ENCODE measurements at places on chromosomes 2 and 18.

- DNase-seq, result no peak
Measured at GRCh38 chr18:74337155-74337911, 21.7 kb downstream of the C18orf63 start.

DNA sequence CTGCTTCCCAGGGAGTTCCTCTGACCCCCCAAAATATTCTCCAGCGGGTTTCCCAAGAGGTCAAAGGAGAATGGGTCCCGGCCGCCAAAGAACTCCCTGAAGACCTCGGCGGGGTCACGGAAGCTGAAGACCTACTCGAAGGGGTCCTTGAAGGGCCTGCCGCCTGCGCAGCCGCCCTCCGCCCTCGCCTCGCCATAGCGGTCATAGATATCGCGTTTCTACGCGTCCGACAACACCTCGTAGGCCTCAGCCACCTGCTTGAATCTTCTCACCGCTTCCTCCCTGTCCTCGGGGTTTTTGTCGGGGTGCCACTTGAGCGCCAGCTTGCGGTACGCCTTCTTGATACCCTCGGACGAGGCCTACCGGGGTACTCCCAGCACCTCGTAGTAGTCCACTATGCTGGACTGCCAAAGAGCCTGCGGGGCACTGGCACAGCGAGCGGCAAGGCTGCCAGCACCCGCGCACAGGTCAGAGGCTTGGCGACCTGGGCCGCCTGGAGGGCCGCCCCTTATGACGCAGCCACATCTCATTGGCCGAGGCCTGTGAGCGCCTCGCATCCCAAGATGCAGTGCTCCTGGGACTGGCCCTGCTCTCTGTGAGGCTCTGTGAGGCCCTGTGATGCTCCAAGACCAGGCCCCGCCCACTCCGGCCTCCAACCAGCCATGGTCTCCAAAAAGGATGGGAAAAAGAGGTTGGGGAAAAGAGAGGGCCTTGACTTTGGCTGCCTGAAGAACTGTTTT, 5.0 kb upstream of the UGT1A1 start:
- no peak for DNase-seq

DNA sequence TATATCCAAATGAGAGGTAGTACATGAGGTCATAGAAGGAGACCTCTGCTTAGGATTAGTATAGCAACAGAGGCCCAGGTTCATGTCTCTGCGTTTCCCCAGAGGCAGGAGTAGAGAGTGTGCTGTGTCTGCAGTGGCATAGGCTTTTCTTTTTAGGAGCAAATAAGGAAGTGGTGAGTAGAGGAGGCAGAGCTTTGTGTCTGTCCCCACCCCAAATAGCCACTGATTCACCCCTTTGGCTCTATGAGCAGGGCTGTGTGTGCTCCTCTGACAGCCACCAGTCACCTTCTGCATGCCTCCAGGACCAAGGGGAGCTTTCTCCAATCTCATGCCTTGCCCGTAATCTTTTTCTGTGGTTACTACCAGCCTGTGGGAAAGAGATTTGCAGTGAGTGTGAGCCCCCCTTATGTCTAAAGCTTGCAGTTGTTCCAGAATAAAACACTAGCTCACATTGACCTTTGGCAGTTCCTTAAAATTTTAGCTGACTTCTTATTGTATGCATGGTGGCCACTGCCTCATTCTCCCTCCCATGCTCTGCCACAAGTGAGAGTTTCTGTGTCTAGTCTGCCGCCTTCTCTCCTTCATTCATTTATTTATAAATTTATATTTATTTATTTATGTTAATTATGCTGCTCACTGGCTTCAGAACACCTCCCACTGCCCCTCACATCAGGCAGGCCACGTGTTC, 23.5 kb upstream of the ELAC1 start:
- no peak for DNase-seq

DNA sequence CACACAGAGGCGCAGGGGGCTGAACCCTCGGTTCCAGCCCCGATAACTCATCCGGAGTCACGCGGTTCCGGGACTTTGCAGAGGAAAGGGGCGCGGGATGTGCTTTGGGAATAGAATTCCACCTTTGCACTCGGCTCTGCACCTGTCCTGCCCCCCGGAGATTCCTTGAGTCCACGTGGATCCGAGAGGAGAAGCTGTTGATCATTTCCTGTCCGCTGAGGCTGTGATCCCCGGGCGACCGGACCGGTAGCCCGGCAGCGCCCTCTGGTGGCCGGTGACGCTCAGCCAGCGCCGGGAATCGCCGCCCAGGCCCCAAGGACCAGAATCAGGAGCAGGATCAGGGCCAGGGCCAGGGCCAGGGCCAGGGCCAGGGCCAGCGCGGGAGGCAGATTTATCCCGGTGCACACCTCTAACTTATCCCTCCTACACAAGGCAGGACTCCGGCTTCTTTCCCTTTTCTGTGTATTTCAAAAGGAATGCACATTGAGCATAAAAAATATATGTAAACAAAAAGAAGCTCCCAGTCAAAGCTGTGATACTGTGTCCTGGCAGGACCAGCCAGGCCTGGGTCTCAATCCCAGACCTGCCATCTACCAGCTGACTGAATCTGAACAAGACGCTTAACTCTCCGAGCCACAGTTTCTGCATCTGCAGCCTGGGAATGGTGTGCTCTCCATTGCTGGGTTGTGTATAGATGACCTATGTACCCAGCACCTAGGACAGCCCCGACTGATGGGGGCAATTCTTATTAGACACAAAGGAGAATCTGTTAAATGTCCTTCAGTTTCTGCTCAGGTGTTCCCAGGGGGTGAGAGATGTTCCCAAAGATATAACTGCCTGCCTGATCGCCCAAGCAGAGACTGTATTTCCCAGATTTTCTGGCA, 8.5 kb upstream of the SPATA3 start:
- peak; percentile 79 for DNase-seq

DNA sequence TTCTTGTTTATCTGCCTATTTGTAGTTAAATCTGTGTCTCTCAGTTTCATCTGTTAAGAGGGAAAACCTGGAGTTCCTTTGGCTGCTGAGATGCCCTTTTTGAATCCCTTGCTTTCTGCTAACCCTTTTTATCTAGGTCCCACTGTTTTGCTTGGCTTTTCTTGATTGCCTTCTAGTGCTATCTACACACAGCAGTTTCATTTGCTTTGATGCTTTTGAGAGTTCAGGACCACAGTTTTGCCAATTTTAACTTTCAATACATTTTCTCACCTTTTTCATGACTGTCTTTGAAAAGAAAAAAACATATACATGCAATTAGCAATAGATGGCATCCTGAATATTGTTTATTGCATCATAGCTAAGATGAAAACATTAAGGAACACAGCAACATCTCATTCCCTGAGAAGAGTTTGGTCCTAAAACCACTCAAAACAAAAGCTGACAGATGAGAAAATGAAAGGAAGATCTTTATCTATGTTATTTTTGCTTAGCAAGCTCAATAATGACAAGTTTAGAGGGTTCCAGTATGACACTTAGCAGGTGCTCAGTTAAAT, 241.4 kb upstream of the MEX3C start:
- no peak for DNase-seq

- DNase-seq, result no peak
Measured at GRCh38 chr2:71060871-71061270, 7.6 kb upstream of the NAGK start.

DNA sequence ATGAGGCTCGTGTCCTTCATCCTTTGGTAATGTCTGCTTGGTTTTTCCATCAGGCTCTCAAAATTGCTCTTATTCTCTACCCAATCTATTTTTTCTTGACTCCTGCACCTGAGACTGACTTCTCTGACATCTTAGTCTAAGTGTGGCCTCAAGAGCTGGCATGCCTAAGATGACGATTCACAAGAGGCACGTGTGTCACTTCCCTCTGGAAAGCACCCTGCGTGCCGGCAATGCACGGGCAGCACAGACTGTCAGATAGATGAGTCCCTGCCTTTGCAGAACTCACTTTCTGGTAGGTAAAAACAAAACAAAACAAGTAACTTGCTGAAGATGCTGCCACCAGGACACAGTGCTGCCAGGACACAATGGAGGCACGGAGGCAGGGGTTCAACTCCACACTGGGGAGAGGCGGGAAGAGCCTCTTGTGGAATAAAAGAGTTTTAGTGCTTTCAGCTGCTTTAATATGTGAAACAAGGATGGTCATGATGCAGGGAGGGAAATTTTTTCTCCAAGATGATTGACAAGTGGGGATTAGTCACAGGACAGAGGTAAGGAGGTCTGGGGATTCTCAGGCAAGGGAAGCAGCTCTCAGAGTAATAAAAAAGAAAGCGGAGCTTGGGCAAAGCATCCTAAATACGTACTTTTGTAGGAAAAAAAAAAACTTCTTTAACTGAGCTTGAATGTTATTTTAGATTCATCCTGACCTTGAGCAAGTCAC, 27.3 kb downstream of the CYB5A start:
- DNase-seq, result no peak

- no peak for DNase-seq
Measured at GRCh38 chr2:118185210-118186109, 97.2 kb downstream of the INSIG2 start.

GRCh38 chr2:61645911-61646310, 107.8 kb upstream of the XPO1 start:
- no peak for DNase-seq

- DNase-seq, result peak; percentile 74
Measured at GRCh38 chr2:74834792-74835755, 1.1 kb downstream of the HK2 start.

DNA sequence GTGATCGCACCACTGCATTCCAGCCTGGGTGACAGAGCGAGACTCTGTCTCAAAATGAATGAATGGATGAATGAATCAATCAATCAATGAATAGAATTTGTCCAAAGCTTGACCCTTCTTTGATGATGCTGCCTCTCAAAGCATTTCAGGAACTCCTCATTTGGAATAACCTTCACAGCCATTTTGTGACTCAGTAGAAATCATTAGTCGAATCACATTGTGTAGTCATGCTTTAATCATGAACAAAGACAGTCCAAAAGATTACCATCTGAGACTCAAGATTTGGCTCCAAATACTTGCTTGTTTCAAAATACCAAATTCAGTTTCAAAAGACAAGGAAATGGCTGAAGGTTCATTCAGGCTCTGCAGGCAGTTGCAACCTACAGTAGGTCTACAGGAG, 83.1 kb downstream of the VWA3B start:
- no peak for DNase-seq

DNA sequence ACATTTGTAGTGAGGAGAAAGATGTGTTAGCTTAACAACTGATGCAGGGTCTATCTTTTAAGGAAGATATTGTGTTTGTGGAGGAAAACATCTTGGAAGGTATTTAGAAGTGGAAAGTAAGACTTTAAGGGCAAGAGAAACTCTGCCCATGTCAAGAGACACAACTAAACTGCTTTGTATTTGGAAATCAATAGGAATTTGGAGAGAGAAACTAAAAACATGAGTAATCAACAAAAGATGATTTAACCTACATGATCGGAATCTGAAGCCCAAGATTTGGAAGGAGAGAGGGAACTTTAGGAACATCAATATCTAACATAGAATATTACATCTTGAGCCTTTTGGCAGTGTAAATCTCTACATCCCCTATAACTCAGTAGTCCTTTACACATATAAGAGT, 184.2 kb upstream of the COL3A1 start:
- no peak for DNase-seq

- no peak for DNase-seq
Measured at GRCh38 chr18:45349019-45349418, 266.3 kb upstream of the SLC14A2 start.

GRCh38 chr18:77376043-77376732, 126.5 kb downstream of the GALR1 start:
- no peak for DNase-seq

DNA sequence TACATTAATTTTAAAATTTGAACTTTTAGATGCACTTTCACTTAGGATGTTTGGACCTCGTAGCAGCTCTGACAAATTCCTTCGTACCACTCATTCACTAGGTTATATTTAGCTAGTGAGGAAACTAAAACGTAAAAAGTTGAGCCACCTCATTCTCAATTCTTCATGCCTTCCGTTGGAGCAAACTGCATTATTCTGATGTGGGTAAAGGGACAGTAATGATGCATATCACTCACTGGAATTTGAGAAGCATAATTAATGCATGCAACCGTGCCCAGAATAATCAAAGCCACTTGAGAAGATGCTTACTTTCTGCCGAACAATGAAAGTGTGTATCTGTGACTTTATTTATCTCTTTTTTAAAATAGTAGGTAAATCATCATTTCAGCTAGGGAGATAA, 2.2 kb downstream of the CNOT9 start:
- DNase-seq, result no peak

DNA sequence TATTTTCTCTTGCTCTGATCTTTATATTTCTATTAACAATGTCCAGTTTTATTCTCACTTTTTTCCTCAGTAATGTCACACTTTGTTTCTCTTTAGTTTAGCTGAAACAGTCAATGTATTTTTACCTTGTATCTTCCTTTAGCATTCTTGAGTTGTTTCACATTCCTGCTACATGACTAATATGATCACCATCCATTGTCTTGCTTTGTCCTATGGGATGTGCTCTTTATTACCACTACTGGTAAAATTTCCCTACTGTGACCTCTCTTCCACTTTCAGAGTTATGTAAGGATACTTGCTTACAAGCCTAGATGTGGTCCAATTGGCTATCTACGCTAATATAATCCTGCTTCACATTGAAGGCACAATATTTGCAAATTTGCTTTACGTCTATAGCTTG, 457.9 kb downstream of the PIK3C3 start:
- no peak for DNase-seq

DNA sequence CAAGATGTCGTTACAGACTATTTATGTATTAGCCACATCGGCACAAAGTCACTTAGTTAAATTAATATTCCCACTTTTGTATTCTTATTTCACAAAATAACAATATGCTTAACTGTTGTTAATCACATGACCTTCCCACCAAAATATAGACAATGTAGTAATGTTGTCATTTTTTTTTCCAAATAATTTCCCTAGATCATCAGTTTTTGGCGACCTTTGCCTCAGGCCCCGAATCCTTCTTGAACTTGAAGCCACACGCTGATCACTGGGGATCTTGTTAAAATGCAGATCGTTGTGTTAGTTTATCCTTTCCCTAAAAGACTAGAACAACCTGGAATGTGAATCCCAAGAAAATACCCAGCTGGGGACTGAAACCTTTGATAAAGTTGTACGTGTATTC, 497.6 kb downstream of the SUCLG1 start:
- DNase-seq, result no peak

- DNase-seq, result no peak
Measured at GRCh38 chr2:116319001-116319400, 1495.5 kb upstream of the DDX18 start.

DNA sequence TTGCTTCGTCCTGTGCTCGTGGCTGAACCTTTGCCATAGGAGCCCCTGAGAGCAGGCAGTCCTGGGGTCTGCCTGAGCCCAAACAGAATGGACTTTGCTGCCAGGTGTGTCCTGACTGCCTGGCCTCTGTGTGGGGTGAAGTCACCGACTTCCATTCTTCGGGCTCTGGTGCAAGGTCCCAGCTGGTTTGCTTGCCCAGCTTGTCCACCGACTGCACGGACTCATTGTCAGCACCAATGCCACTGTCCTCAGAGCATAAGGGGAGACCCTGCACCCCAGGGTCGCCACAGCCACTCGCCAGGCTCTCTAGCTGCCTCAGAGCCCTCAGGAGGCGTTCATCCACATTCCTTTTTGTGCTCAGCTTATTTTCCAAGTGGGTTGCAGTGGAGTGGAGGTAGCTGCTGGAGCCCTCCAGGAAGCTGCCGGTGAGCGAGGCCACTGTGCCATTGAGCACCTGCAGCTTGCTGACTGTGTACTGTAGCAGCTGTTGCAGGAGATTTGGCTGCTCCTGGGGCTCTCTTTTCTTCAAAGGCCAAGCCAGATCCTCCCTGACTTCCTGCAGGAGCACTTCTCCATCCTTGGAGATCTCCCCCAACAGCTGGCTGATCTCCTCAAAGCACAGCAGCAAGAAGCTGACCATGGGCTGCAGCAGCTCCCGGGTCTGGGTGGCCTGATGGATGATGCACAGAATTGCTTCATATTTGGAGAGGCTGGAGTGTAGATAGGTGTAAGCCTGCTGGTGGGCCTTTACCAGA, 1.2 kb downstream of the PCARE start:
- no peak for DNase-seq
